CD4-positive, alpha-beta T cell treated with Interleukin-15 for 1 hour (primary cell): ENCODE measurements at places on chromosomes 6 and 20.

- DNase-seq, result no peak
These were observed 2.4 kb downstream of the MAP7 start for GRCh38 chr6:136547871-136548270.

- DNase-seq, result no peak
These were observed 382.1 kb downstream of the HACE1 start for GRCh38 chr6:104477569-104477968.

- no peak for DNase-seq
These were observed 18.3 kb upstream of the FAM162B start for GRCh38 chr6:116783852-116784251.

DNA sequence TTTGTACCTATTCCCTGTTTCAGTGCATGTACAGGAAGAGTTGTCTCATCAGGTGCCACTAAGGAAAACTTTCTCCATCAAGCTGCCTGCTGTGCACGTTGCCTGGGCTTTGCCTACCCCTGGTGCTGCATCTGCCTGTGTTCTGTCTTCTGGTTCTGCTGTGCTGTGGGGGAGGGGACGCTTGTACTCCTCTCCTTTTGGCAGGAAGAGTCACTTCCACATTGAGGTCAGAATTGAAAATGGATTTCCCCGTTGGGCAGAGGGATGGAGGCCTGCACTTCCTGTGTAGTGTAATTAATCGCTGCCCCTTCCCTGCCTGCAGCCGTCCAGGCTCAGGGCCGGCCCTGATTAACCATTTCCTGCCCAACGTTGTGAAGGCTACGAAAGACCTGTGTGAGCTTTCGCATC is 153.3 kb downstream of the SCML4 start:
- DNase-seq, result peak; percentile 66

- DNase-seq, result no peak
These were observed 143.0 kb upstream of the AHI1 start for GRCh38 chr6:135640449-135641111.

DNA sequence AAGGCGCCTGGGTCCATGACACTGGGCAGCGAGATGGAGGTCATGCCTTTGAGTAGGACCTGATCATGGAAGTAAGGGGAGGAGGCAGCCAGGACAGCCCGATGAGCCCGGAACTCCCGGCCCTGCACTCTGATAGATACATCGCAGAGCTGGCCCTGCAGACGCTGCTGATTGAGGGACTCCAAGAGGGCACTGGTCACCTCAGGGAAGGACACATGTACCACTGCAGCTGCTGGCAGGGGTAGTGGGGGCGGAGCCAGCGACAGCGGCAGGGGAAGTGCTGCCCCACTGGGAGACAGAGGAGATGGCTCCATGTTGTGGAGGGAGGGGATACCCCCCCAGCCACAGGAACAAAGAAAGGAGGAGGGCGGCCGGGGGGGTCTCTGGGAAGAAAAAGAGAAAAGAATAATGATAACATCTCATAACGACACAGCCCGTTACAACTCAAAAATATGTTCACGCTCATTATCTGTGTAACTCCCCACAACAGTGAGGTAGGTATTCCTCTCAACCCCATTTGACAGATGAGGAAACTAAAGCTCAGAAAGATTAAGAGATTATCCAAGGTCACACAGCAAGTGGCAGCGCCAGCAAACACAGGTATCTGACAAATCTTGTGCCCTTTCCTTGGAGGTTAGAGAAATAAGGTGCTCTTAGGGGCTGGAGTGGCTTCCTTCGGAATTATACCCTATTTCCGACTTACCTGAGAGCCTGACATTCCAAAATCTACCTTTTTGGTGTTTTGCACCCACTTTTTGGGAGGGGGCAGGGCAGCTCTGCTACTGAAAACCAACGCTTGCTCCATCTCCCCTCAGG is 733 bp downstream of the ZBTB22 start:
- DNase-seq, result no peak

GRCh38 chr20:642398-643174 is 10.4 kb downstream of the SRXN1 start:
- no peak for DNase-seq

DNA sequence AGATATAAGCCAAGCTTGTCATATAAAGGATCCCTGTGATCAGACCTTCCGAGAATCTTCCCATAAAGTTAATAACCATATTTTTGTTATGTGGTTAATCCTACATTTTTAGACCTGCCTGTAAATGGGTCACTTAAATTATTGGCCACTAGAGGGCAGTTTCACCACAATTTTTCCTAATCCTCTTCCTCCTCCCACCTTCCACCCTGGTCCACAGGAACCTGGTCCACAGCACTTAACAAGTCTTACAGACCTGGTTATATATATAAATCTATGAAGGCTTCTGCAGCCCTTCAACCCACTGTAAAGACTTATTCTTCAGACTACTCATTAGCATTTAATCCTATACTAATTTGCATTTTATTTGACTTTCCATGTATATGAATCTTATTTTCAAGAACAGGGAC is 28.3 kb downstream of the MRS2 start:
- no peak for DNase-seq

- no peak for DNase-seq
These were observed 240.8 kb downstream of the TFAP2A start for GRCh38 chr6:10174056-10174455.

GRCh38 chr6:130467146-130468050 is 101.6 kb downstream of the TMEM200A start:
- no peak for DNase-seq
